Spleen (tissue), 13 donors: ENCODE measurements at places on chromosomes 6 and 20. TPM values are rescaled to one million over a fixed set of nuclear protein-coding genes. Genes with fewer than 3 reads are reported as not detected.

- DNase-seq, result no peak
Measured at GRCh38 chr20:20778676-20779075, 66.2 kb upstream of the RALGAPA2 start.

DNA sequence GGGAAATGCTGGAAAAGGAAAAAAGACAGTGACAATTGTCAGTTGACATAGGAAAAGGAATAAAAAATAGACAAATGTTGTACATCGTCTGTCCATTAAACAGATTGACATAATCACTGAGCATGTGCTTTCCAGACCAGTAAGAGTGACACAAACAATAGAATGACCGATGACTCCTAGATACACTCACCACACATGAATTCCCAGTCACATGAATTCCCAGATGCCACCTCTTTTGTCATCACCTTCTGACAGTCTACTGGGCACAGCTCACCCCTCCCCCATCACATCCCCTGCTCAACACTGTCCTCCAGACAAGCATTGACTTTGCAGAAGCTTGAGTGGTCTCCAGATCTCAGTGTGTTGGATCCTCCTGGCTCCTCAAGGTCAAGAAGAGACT lies 25.9 kb downstream of the POM121L2 start:
- DNase-seq, result no peak

- no peak for DNase-seq
Measured at GRCh38 chr6:157144859-157145568, 178.3 kb downstream of the TMEM242 start.

DNA sequence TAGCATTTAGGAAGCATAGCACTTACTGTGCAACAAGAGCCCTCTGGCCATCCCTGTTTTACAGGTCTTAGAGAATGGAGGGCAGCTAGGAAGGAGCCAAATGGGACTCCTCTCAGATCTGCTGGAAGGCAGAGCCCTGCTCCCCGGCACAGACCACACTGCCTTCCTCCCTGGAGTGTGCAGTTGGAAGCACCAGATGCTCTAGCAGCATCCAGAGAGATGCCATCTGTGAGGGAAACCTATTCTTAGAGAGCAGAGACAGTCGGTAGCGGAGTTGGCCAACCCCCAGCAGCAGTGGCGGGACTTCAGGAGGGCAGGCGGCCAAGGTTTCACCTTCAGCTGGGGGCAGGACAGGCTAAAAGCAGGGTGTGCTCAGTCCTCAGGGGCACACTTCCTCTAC lies 16.7 kb upstream of the E2F1 start:
- no peak for DNase-seq

EDN3 gene
- 2.9 TPM for polyA plus RNA-seq
